NCI-H510A treated with DMSO at 0.1 percent for 48 hours (cell line): ENCODE measurements at places on chromosomes 5 and 9.

- DNase-seq: no peak
Observed at GRCh38 chr5:148002451-148002850, 61.3 kb upstream of the SPINK5 start.

GRCh38 chr5:119022017-119022745 lies 33.8 kb upstream of the DTWD2 start:
- no peak for DNase-seq

DNA sequence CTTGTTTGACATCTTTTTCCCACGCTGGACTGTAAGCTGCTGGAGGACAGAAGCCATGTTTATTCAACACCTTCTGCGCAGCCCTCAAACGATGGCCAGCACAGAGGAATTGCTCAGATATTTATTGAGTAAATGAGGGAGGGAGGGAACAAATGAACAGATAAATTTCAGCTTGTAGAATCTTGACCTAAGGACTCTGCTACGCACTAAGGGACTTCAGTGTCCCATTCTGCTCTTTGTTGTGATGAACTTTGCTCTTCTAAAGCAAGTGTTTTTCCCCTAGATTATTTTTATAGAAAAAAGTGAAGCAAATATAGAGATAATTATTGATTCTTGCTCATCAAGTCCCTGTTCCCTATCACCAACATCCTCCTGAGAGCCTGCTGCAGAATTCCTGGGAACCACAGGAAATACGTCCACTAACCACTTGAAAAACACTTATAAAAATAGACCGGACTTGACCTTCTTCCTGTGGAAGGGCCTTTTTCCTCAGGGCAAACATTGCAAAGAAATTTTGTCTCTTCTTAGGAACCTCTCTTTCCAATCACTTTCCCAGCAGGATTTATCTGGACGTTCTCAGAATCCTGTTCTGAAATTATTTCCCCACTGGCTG lies 54.9 kb downstream of the FGF1 start:
- DNase-seq: no peak

GRCh38 chr9:114386886-114387679 lies 699 bp downstream of the AKNA start:
- DNase-seq: peak; percentile 43

DNA sequence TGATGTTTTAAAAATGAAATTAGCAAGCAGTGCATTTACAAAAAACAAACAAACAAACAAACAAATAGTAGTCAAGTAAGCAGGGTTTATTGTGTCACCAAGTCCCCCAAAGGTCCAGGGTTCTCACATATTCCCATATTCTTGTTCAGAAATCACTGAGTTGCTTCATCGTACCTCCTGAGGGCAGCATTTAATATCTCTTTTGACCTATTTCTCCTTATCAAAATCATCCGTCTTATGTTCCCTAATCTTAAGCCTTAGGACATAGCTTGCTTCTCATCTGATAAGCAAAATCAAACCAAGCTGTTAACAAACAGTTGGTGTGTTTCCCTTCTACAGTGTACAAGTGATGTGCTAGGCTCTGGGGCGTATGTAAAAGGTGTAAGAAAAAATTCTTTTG lies 109.5 kb upstream of the MAN2A1 start:
- DNase-seq: no peak

DNA sequence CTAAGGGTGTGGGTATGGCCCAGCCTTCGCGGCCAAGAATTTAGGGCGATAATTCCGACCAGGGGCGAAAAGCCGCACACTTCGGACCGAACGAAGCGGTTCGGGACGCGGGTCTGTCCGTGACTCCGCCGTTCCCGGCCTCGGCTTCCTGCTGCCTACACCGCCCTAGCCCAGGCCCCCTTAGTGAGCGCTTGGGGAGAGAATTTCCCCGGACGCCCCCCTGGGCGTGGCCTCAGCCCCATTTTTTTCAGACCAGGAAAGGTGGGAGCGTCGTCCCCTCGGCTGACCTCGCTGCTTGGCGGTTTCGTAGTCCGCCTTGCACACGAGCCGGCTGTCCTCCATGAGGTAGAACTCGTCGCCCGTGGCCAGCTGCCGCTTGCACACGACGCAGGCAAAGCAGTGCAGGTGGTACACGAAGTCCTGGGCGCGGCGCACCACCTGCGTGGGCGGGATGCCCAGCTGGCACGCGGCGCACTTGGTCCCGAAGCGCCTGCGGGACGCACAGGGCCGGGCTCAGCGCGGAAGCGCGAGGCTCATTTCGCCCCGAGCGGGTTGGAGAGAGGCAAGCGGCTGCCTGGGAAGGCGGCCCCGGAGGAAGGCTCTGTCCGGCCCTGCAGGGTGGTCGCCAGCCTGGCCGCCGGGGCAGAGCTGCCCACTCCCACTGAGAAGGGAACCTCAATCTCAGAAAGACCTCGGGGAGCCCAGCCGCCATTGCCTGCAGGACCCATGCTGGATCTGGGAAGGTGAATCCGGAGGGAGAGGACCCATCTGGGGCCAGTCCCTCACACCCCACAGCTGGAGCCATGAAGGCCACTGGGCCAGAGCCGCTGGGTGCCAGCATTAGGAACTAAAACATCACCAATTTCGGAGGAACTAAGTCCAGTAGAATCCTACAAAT lies 5.3 kb downstream of the LHX3 start:
- no peak for DNase-seq

GRCh38 chr5:38400365-38400764 lies 142.0 kb downstream of the EGFLAM start:
- DNase-seq: no peak

DNA sequence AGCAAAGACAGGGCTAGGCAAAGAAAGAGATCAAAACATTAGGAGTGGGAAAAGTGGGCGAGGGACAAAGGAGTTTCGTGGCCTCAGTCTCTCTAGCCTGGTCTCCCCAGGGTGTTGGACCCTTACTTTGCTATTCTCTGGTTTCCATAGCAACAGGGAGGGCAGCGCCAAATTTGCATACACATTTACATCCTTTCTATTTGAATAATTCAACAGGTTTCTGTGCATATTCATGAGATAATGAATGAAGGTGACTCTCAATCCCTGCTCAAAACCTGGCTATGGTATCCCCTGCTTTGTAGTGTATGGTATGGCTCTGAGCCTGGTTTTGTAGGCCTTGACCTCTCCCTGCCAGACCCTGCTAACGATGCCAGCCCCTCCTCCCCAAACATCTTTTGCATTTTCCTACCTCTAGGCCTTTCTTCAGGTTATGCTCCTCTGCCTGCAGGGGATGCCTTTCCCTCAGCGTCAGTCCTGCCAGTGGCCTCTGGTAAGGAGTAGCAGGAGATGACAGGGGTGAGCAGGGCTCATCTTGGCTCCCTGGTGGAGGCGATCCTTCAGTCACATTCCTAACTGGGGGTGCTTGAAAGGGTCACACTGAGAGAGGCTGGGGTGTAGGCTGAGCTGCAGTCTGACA lies 9.8 kb downstream of the RPP25L start:
- no peak for DNase-seq

DNA sequence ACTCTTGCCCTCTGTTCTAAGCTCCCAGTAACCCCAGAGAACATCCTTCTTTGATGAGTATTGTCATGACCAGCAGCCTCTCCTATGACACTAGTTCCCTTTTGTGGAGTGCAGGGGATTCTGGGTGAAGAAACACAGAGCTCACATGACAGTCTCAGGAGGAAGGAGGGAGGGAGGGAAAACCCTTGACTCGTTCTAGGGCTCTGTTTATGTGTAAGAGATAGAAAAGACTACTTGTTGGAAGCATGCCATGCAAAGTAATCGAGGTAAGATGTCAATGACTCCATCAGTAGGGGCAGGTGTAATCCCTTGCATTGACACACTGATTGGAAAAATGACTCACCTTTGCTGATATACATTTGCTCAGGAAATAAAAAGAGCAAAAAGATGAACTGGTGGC lies 190.2 kb upstream of the ELL2 start:
- no peak for DNase-seq

DNA sequence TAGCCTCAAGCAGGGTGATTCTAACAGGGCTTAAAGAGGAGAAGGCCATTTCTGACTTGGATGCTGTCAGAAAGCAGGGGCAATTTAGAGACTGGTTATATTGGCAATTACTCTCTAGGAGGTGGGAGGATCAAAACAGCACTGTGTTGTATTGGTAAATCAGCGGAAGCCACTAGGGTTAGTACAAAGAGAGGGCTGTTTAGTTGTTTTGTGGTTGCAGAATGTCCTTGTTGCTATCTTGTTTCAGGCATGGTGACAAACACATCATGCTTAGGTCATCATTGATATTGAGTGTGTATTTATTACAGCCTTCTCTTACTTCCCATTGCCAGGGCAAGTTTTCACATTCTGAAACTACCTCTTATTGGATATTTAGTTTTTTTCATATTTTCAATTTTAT lies 165.3 kb downstream of the TAF11L14 start:
- no peak for DNase-seq

- no peak for DNase-seq
Observed at GRCh38 chr5:113437111-113437510, 2.3 kb upstream of the TSSK1B start.

DNA sequence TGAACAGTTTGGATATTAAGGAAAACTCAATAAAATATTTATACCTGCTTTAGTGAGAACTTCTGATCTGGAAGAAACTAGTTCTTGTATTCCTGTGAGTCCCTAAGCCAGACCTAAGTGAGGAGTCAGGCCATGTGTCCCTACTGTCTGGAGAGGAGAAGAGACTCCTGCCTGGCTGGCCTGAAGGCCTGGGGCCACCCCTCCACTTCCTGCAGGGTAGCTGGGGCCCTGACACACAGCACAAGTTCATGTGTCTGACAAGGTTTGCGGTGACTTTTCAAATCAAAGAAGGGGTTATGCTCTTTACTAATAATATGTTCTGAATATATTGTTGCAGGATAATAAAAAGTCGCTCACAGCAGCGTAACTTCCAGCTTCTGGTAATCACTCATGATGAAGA lies 16.1 kb upstream of the IL13 start:
- no peak for DNase-seq

GRCh38 chr5:174943785-174944184 lies 219.4 kb downstream of the MSX2 start:
- no peak for DNase-seq

GRCh38 chr5:175422058-175422457 lies 21.9 kb downstream of the DRD1 start:
- DNase-seq: no peak

GRCh38 chr5:58187432-58188261 lies 272.2 kb downstream of the PLK2 start:
- no peak for DNase-seq

DNA sequence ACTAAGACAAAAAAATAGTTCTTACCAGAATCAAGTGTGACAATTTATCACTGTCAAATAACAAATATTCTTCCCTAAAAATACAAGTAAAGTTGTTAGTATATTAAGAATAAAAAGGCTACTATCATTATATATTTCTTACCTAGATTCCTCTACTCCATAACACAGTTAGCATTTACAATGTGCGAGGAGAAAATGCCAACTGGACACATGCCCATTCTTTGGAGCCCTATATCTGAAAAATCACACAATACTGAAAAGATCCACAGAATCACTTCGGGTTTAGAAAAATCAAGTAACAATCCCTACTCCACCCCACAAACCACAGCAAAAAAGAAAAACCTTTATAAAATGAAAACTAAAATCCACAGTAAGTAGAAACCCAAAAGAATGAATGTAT lies 70.9 kb downstream of the PKD2L2 start:
- DNase-seq: no peak

DNA sequence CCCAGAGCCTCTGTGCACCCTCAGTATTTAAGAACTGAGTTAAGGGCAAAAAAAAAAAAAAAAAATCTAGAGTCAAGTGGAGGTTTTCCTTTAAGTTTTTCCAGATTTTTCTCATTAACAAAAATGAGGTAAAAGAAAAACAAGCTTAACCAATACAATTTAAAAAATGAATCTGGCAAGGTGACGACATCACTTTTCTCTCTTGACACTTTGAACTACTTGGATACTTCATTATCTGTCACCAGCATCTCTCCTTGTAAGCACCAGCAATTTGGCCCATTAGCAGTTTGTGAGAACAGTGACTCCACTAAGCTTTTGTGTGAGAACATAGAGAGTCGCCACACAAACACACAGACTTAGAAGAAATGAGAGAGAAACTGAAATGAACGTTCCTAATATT lies 345.7 kb upstream of the SLC30A5 start:
- no peak for DNase-seq

DNA sequence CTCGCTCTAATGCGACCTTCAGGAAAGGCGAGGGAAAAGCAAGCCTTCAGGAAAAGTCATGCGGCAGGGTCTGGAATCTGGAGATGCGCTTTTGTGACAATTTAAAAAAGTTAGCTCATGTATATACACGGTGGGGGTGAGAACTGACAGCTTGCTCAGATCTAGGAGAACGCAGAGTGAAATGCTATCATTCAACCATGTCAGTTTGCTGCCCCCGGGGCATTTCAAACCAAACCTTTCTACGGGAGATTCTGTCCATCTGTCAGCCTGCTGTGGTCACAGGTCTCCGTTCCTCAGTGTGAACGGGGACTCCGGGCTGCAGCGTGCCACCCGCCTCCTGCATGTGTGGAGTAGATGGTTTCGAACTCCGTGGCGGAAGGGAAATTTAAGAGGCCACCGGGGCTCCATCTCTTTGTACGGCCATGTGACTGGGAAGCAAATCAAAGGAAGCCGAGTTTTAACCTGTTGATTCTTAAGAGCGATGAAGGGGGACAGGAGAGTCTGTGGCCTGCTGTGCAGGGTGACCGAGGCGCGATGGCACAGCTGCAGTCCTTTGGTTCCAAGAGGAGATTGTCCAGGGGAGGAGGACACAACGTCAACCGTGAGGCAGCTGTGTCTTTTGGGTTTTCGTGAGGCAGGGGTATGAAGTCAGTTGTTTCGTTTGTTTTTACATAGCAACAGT lies 45.9 kb downstream of the OTULIN start:
- DNase-seq: no peak

DNA sequence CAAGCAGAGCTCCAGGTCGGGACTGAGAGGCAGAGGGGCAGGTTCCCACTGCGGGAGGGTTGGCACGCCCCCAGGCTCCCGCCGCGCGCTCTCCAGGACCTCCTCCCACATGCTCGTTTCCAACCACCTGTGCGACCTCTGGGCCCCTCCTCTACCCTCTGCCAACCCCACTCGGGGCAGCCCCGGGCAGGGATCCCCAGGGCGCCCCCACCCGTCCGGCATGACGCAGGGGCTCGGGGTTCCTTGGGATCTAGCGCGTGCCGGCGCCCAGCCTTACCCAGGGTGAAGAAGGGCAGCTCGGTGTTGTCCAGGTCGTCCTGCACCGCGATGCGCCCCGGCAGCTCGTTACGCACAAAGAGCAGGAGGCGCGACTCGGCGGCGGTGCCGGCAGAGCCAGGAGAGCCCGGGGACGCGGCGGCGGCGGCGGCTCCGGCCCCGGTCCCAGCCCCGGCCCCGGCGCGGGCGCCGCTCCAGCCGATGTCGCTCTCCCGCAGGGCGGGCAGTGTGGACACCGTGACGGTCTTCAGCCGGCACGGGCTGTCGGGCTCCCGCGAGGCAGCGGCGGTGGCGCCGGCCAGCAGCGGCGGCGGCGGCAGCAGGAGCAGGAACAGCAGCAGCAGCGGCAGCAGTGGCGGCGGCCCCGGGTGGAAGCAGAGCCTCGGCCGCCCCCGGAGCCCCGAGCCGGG lies 494 bp downstream of the ASTN2 start:
- DNase-seq: peak; percentile 22

GRCh38 chr9:13049223-13049622 lies 230.3 kb downstream of the MPDZ start:
- peak; percentile 21 for DNase-seq

DNA sequence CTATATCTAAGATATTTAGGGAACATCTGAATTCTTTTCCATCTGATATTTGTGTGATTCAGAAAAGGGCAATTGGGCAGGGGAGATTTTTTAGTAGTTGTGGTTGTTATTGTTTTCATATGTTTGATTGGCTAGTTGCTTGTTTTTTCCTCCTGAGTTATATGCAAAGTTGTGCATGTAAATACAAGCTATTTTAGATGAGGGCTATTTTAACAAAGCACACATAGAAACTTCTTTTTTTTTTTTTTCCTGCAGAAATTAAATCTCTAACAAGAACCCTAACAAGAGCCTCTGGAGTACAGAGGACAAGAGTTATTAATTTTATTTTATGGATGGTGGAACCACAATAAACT lies 559.1 kb downstream of the CETN3 start:
- DNase-seq: no peak
